ENCODE measurements at places on chromosomes 6 and 20.

GRCh38 chr6:153568628-153569027, 437.5 kb upstream of the RGS17 start:
- no peak for DNase-seq

GRCh38 chr6:26534681-26535465, 3.3 kb upstream of the HMGN4 start:
- no peak for DNase-seq

DNA sequence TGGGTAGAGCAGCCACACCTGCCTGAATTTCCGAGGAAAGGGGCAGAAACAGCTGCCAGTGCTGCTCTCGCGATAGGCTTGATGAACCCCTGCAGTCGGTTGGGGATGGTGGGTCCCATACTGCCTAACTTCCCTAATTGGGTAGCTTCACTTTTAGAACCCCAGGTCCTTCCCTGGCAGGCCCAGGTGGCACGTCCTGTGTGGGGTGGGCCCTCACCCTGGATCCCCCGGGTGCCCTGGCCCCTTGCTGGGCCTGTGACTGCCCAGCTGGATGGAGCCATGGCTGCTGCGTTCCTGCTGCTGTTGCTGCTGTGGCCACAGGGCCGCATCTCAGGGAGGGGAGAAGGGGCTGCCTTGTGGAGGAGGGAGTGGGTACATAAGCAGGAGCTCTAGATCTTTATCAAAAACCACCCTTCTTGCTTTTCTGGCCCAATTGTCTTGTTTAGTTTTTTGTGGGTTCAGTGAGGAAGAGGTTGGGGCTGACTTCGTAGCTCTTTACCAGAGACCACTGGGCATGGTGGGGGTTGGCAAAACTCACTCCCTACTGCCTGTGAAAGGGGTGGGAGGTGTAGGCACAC, 19.2 kb downstream of the TREML4 start:
- DNase-seq, result no peak

DNA sequence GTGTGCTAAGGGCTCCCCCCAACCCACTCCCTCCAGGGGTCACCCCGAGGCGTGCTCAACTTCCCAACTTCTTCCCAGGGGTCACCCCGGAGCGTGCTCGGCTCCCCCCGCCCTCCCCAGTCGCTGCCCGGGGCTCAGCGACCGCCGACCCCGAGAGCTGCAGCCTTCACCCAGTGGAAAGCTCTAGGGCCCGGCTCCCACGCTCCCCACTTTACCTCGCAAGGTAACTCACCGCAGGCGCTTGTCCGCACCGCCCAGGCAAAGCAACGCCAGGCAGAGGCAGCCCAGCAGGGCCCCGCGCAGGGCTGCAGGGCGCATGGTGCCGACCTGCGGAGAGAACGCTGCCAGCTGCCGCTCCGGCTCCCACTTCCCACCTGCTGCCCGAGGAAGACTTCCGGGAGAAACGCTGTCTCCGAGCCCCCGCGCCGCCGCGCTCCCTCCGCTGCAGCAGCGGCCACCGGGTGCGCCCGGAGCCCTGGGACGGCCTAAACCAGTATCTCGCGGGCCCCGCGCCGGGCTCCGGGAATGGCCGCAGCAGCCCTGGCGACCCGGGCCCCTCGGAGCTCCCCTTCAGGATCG, 396 bp downstream of the RNASET2 start:
- no peak for DNase-seq

DNA sequence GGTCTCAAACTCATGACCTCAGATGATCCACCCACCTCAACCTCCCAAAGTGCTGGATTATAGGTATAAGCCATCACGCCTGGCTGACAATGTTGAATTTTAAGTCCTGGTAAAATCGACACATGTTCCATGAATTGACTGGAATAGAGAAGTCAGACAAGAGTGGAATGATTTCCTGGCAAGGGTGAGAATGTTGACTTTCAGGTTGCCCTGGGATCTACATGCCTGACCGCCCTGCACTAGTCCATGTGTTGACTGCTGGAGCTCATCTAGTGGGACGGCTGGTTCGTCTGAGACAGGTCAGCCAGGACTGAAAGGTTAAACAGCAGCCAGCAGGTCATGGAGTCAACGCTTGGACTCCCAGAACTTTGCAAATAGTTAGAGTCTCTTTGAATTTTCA, 88.8 kb downstream of the SASH1 start:
- DNase-seq, result no peak

GRCh38 chr6:22519237-22519636, 50.1 kb upstream of the HDGFL1 start:
- no peak for DNase-seq

GRCh38 chr6:1995636-1996035, 249.8 kb downstream of the GMDS start:
- DNase-seq, result no peak

- no peak for DNase-seq
Measured at GRCh38 chr6:5083813-5084359, 1.3 kb upstream of the PPP1R3G start.

DNA sequence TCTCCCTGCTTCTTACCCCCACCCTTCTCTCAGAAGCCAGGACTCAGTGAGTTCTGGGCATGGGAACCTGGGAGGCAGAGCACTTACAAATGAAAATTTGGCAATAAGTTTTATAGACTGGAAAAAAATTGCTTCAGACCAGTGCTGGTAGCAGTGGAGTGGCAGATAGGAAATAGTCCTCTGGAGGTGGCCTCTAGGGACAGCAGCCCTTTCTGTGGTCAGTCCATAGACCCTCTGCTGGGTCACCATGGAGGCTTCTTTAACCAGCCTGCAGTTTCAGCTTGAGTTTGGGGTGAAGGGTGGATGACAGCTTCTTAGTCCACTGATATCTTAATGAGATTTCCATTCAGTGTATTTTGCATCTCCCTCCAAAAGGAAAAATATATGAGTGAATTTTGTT, 179.1 kb downstream of the ARID1B start:
- DNase-seq, result no peak

- no peak for DNase-seq
Measured at GRCh38 chr6:41671376-41671775, 33.1 kb downstream of the MDFI start.

DNA sequence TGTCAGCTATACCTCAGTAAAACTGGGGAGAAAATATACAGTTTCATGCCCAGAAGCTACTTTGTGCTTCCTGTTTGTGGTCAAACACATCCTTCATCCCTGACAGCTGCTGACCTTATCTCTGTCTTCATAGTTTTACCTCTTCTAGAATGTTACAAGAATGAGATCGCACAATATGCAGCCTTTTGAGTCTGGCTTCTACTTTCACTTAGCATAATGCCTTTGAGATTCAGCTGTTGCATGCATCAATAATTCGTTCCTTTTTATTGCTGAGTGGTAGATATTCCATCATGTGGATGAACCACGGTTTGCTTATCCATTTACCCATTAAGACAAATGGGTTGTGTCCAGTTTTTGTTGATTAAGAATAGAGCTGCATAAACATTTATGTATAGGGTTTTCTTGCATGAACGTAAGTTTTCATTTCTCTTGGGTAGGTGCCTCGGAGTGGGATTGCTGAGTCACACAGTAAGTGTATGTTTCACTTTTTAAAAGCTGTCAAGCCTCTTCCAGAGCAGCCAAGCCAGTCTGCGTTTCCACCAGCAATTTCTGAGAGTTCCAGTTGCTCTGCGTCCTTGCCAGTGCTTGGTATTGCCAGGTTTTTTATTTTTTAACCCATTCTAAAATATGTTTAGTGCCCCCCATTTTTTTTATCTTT, 86.6 kb upstream of the PAX1 start:
- DNase-seq, result no peak

DNA sequence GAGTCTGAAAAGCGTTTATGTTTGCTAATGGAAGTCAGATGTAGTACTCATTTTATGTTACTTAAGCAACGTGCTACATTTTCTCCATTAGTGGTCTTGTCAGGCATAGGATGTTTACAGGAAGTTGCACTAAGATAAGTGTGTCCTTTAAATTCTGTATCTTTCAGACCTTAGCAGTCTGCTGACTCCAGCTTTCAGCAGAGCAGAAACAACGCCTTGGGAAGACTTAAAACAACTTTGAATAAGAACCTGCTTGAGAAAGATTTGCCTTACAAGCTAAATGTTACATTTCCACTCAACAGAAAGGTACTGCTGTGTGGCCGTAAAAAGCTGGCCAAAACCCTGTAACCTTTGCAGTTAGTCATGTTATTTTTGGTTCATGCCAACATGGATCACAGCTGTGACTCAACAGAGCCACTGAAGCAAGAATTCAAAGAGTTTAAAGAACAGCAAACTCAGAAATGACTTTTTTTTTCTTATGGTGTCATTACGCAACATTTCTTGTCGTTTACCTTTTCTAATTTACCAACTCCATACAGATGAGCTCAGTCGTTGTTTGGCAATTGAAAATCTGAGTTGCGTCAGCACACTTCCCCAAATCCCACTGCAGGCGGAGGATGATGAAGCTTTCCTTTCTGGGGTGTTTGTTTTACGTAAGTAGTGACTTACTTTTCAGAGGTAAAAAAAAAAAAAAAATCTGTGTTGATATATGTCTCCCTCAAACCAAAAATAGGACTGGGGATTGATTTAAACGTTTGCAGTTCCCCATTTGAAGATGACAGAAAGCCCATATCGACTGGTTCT, 27.9 kb upstream of the BMP6 start:
- DNase-seq, result no peak

DNA sequence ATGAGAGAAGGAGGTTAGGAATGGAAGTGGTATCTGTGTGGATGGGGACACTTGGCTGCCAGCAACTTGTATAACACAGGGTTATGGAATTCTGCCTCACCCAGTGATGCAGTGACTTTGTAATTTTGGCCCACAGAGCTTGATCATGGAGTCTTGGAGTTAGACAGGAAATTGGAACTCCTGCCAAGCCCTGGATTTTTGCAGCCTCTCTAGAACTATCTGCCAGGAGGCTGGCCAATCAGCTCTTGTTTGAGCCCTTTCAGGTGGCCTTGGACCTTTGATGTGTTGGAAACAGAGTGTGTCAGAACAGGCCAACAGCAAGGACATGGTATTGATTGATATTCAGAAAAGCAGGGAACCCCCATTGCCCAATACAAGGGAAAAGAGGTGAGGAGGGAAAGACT, 157.7 kb upstream of the GGTLC1 start:
- DNase-seq, result no peak

DNA sequence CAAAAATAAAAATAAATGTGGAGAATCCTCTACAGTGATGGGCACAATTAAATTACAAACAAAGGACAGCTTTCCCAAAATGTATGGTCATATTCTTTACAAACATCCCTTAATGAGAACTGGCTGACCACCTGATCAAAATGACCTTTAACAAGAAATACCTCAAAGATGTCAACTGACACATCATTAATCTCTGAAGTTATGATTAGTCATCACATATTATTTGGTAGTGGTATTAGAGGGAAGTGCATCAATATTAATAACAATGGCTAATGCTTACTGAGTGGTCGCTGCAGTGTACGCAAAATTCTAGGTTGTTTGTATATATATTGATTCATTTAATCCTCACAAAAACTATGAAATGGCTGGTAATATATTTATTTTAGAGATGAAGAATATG, 340.6 kb downstream of the GJA1 start:
- no peak for DNase-seq

DNA sequence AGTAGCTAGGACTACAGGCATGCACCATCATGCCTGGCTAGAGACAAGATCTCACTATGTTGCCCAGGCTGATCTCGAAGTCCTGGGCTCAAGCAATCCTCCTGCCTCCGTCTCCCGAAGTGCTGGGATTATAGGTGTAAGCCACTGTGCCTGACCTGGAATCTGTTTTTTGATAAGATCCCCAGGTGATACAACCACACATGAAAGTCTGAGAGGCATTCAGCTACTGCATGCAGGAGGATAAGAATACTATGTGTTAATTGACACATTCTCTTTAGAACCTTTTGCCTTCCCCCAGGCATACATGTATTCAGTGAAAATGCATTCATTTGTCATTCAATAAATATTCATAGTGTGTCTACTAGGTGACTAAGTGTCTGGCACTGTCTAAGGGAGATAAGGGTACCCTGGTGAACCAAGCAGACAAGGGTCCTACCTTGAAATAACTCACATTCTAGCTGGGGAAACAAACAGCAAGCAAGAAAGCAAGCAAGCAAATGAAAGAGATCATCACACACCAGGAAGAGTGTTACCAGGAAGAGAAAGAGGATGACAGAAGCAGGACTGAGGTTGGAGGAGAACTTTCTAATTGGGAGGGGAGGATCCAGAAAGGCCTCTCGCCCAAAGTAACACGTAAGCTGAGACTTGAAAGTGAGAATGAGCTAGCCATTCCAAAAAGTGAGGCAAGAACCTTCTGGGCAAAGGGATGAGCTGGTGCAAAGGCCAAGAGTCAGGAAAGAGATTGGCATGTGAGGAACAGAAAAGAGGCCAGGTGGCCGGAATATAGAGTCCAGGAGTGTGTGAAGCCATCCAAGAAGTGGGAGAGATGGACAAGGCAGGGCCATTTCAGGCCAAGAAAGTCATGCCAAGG, 6.5 kb downstream of the GFOD1 start:
- no peak for DNase-seq

DNA sequence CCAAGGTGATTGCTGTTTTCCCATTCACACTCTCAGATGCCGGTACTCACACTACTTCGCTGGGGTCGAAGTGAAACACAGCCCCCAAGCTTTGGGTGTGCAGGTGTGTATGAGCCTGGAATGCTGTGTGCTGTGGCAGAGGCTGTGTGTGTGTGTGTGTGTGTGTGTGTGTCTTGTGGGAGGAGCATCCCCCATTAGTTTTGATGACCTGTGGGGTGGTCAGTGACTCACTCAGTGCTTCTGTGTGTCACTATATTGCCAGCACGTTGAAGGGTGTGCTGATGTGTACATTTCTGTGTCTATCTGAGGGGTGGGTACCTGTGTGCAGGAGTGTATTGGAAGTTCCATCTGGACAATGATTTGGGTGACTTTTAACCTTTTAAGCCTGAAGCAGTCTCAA, 5.0 kb upstream of the SLC12A5 start:
- no peak for DNase-seq

DNA sequence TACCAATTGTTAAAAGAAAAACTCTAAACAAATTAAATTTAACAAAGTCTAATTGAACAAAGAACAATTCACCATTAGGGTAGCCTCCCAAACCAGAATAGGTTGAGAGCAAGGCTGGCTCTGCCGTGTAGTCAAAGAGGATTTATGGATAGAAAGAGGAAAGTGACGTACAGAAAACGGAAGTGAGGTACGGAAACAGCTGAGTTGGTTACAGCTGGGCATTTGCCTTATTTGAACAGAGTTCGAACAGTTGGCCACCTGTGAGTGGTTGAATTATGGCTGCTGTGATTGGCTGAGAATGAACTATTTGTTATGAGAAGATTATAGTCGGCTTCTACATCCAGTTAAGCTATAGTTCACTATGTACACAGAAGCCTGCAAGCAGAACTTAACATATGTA, 18.5 kb upstream of the ISM1 start:
- no peak for DNase-seq

GRCh38 chr20:36162272-36162966, 7.9 kb downstream of the EPB41L1 start:
- DNase-seq, result no peak

DNA sequence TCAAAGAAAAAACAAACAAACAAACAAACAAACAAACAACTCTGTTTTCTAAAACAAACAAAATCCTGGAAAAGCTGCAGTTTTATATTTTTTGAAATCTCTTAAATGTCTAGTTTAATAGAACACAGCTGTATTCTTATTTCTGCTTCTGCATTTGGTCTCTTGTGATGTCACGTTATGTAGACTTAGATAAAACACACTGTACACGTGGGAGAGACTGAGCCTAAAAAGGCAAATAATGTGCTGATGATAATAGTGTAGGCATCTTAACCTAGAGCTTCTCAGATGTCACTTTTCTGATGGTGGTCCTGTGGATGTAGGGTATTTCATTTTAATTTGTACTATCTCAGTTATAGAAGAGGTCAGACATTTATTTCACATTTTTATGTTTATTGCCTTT, 261.7 kb downstream of the UTRN start:
- no peak for DNase-seq

All from GM20000 (cell line).